Activated CD8-positive, alpha-beta T cell treated with anti-CD3 and anti-CD28 coated beads for 36 hours (primary cell): ENCODE measurements at places on chromosomes 12 and 14. TPM values are rescaled to one million over a fixed set of nuclear protein-coding genes. Genes with fewer than 3 reads are reported as not detected.

Gene KERA
- total RNA-seq, result not detected

Gene ACOT2
- 4.9 TPM for total RNA-seq

Gene MORN3
- total RNA-seq, result 0.51 TPM

DNA sequence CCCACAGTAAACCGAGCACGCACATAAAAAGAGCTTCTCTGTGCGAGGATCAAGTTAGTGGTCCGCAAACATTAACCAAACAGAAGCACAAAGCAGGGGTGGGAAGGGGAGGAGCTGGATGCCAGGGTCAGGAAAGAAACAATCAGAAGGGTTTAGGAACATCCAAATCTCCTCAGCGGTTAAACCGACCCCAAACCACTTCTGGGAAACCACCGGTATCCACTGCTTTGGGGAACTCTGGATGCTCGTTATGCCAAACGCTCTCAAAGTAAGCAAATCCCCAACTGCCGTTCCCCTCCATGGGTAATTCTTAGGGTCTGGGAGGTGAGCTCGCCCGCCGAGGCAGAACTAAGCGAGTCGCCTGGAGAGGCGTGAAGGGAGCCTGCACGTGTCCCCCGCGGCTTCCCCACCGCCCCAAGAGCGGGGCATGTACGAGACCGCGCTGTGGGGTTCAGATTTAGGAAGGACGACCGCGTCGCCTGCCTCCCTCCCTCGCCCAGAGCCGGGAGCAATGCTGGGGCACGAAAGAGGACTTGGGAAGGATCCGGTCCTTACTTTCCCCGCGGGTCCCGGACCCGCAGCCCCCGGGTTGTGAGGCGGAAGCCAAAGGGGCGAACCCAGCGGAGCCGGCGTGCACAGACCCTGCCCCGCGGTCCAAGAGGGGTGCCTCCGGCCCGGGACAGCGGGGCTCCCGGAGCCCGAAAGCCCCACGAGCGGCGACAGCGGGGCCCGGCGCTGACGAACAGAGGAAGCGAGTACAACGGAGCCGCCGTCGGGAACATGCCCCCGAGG is 711 bp downstream of the SBNO1 start:
- H3K36me3 ChIP-seq, result peaks cover 4% of the 10 kb centered on the region
- H3K4me3 ChIP-seq, result peak overlapping the region; percentile 96
- H3K27ac ChIP-seq, result peak overlapping the region; percentile 94
- peak; percentile 44 for DNase-seq
- no peaks in the 10 kb centered on the region for H3K27me3 ChIP-seq
